CD4-positive, alpha-beta T cell treated with Interleukin-10 for 1 hour (primary cell): ENCODE measurements at places on chromosomes 7 and 10.

DNA sequence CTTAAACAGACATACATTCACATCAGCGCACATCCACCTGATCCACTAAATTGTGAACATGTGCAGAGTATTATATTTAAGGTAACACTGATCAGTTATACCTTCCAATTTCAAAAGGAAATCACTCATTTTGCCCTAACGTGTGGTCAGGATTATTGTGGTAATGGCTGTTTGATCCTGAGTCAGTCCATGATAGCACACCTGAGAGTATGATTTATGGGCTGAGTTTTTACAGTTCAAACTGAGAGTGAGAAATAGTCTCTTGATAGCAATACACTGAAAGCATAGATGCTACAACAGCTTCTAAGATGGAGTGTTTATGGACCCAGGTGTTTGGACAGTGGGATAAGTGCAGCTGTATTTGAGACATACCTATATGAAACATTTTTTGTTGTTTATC is 96.7 kb downstream of the KIF20B start:
- no peak for DNase-seq

GRCh38 chr10:131202990-131203389 is 108.5 kb downstream of the TCERG1L start:
- DNase-seq = no peak

- no peak for DNase-seq
Measured at GRCh38 chr10:96367470-96367869, 8.7 kb upstream of the OPALIN start.

DNA sequence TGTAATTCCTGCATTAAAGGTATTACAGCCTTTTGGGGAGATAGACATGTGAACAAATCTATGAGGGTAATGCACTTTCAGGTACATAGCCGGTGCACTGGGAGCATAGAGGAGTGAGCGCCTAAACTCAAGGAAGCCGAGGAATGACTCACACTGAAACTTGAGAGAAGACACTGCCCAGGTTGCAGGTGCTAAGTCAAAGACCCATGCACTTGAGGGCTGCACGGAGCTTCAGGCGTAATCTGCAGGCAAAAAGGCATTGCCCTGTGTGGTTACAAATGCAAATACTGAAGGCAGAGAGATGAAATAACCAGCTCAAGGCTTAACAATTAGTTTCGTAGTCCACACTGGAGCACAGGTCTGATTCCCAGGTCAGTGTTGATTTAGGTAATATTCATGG is 51.0 kb upstream of the OSBPL3 start:
- no peak for DNase-seq

DNA sequence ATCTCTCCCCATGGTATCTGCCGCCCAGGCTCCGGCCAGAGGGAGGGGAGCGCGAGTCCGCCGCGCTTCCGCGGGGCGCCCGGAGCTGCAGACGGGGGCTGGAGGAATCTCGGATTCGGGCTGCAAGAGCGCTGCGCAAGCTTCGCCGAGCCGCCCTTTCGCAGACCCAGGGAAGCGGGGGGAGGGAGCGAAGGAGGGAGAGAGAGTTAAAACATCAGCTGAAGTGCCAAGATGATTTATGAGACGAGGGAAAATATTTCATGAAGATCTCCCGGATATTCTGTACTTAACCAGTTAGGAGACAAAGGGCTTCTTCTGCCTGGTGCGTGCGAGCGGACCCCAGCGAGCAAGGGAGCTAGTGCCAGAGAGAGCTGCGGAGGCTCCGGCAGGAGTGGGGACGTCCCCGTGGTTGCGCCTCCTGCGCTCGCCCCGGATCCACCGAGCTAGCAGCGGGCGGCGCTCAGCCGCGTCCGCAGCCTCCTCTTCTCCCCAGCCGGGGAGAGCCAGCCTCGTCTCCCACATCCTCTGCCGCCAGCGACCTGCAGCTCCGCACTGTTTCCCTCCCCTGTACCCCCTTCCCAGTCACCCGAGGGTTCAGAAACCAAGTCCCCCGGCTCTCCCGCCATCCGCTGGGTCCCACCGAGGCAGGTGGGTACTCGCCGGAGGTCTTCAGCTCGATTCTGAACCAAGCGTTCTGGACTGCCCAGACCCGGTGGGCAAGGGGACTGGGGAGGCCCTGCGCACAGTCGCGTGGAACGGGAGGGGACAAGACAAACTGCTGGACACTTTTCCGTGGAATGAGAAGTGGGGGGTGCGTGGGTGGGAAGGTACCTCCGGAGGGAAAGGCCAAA is 1.0 kb upstream of the PAX2 start:
- no peak for DNase-seq
